ENCODE measurements at places on chromosomes 16 and 17. TPM values are rescaled to one million over a fixed set of nuclear protein-coding genes. Genes with fewer than 3 reads are reported as not detected.

DNA sequence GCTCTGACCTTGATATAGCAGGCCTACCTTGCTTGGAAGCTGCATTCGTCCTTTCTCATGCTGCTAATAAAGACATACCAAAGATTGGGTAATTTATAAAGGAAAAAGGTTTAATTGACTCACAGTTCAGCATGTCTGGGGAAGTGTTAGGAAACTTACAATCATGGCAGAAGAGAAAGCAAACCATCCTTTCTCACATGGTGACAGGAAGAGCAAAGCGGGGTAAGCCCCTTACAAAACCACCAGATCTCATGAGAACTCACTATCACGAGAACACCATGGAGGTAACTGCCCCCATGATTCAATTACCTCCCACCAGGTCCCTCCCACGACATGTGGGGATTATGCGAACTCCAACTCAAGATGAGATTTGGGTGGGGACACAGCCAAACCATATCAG lies 6.0 kb upstream of the MAPT start:
- no peak for DNase-seq

- DNase-seq, result no peak
These were observed 3.9 kb upstream of the WFIKKN1 start for GRCh38 chr16:626787-627453.

DNA sequence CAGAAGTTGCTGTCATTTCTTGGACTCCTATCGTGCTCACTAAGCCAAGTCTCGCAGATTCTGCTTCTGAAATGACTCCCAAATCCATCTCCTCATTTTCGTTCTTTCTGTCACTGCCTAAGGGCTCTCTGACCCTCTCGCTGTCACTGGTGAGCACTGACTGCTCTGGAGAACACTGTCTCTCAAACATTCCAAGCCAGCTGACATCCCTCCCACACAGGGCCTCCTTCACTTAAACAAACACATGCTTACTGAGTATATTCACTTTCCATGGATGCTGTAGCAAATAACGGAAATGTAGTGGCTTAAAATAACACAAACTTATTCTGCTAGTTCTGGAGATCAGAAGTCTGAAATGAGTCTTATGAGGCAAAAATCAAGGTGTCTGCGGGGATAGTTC lies 18.8 kb downstream of the CACNG1 start:
- DNase-seq, result no peak

- peak; percentile 75 for DNase-seq
These were observed 3.5 kb upstream of the ABR start for GRCh38 chr17:1183171-1183873.

DNA sequence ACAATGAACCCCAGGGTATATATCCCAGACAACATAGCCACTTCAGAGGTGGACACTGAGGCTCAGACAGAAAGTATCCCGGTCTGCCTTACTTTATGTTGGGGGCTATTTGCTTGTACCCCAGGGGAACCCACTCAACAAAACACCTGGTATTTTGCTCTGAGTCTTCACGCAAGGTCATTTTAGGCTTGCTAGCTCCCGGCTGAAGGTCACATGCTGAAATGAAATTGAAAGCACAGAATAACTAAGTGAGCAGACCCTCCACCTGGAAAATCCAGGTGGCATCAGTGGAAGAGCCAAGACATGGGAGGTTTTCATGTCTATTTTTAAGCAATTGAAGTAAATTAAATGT lies 4.1 kb upstream of the KDM8 start:
- no peak for DNase-seq

DNA sequence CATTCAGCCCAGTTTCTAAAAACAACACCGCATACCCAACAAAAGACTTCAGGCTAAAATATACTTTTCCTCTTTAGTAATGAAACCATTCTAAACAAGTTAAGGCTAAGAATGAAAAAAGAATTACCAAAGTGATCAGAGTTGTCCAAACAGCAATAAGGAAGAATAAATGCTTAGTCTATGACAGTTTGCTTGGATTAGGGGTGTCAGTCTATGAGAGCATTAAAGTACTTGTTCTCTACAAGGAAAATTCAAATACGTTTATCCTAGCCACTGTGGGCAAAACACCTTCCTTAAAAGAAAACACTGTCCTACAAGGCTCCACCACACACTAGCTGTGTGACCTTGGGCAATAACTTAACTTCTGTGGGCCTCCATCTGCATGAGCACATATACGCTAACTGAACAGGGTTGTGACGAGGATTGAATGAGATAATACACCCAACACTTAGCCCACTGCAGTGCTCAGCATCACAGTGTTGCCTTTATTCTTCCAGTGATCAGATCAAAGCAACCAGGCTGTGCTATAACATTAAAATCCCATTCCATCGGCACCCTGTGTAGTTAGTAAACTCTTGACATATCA lies 53.6 kb downstream of the TEX2 start:
- DNase-seq, result no peak

- DNase-seq, result peak; percentile 43
These were observed 345.7 kb downstream of the HAPSTR1 start for GRCh38 chr16:9437115-9437514.

GRCh38 chr16:57146040-57146647 lies 39.7 kb downstream of the PSME3IP1 start:
- DNase-seq, result no peak

- DNase-seq, result no peak
These were observed 20.8 kb downstream of the TRPV2 start for GRCh38 chr17:16435925-16436886.

- no peak for DNase-seq
These were observed 240.3 kb upstream of the DYNLRB2 start for GRCh38 chr16:80300456-80300855.

DNA sequence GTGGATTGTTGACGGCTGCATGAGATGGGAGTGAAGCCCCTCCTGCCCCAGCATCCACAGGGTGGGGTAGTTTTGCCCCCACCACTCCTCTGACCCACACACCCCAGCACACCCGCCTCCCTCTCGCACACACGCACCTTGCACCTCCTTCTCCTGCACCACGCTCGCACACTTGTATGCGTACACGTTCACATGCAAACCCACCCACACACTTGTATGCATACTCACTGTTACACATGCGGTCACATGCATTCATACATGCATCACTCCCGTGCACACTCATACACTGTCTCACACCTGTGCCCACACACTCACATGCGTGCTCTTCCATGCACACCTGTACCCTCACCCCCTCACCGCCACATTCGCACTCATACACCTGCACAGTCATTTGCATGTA lies 70.5 kb upstream of the CIBAR2 start:
- no peak for DNase-seq

DNA sequence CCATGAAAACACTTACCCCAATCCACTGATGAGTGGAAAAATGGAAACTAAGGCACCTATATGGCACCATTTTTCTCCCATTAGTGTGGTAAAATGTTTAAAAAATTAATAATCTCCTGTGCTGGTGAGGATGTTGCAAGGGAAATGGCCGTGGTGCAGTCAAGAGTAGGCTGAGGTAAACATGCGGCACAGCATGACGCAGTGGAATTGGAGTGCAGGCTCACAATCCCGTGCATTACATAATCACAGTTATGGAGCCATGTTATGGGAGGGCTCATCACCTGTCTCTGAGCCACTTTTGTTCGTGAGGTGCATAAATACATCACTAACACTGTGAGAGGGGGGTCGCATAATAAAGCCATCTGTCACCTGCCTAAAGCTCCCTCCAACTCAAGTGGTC lies 164.4 kb upstream of the XYLT1 start:
- no peak for DNase-seq

GRCh38 chr16:1438229-1439057 lies 5.9 kb downstream of the CCDC154 start:
- no peak for DNase-seq

DNA sequence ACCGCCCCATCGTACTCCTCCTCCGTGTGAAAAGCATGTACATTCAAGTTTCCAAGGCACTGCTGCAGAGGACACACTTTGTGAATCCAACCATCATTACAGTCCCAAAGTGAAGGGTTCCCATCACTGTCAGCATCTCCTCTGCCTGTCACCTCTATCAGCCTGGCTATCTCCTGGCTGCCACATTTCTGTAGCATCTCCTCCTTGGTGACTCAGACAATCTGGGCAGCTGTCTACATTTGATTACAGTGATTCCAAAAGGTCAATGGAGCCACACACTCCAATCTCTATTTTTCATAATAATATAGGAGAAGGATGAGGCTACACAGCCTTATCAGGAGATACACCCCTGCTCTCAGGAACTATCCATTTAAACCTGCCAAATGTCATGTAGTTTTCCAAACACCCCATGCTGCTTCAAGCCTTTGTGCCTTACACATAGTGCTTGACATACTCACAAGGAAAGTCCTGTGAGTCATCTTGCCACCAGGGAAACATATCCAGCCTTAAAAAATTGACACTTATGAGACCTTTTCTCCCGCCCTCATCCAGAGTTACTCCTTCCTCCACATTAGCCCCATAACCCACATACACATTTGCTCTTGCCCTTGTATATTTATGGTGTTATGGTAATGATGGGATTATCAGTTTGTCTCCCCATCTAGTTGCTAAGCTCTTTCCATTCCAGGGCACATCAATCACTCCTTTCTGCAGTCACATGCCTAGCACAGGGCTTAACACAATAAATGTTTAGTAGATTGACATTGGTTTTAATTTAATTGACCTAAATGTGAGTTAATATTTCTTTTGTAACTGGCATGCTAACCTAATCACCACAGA lies 250.1 kb upstream of the CDH5 start:
- DNase-seq, result no peak

- DNase-seq, result no peak
These were observed 17.5 kb upstream of the HOXB9 start for GRCh38 chr17:48643697-48644012.

- no peak for DNase-seq
These were observed 65.9 kb downstream of the KSR1 start for GRCh38 chr17:27522028-27522635.

DNA sequence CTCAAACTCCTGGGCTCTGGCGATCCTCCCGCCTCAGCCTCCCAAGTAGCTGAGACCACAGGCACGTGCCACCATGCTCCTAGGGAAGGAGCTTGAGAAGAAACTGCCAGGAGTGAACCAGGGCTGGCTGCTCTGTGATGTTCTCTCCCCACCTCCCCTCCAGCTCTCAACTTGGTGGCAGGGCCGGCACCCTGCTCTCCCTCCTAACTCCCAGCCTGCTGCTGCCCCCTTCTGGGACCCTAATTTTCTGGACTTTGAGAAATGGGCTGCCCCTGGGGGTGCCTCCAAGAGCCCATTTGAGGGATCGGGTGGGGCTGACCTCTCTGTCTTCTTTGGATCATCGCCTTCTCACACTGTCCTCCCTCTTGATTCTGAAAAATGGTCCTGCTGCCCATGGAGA lies 14.9 kb upstream of the STAT3 start:
- DNase-seq, result peak; percentile 68

DNA sequence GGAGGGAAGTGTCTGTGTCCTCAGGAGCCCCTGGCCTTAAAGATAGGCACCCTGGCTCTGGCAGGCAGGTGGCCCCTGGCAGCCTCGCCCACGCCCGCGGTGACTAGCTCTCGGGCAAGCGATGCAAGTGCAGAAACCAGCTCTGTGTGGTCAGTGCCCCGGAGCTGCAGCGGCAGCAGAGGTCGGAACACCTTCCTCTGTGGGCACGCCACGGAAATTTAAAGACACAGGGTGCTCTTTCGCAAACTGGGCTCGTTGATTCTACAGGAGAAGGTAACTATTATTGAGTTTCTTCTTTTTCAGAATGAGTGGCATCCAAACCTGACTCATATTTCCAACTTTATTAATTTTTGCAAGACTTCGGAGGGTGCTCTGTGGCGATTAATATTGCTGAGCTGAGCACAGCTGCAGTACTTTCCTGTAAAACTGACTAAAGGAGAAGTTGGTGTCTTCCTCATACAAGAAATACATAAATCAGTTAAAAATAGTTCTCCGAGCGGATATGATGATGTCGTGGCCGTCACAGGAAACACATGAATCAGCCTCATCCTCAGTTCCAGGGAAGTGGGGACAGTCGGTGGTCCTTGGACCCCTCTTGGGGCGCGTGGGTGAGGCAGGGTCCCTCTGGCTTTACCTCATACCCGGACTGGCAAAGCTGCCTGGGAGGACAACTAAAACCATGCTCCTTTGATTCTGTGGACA lies 120.2 kb downstream of the METRNL start:
- DNase-seq, result no peak

DNA sequence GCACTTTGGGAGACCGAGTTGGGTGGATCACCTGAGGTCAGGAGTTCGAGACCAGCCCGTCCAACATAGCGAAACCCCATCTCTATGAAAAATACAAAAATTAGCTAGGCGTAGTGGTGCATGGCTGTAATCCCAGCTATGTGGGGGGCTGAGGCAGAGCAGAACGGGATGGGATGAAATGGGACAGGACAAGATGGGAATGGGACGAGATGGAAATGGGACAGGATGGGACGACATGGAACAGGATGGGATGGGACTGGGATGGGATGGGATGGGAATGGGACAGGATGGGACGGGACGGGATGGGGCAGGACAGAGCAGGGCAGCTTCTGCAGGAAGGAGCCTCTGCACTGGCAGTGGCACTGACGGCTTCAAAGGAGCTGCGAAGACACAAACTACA lies 106.1 kb downstream of the ANKRD11 start:
- no peak for DNase-seq

DNA sequence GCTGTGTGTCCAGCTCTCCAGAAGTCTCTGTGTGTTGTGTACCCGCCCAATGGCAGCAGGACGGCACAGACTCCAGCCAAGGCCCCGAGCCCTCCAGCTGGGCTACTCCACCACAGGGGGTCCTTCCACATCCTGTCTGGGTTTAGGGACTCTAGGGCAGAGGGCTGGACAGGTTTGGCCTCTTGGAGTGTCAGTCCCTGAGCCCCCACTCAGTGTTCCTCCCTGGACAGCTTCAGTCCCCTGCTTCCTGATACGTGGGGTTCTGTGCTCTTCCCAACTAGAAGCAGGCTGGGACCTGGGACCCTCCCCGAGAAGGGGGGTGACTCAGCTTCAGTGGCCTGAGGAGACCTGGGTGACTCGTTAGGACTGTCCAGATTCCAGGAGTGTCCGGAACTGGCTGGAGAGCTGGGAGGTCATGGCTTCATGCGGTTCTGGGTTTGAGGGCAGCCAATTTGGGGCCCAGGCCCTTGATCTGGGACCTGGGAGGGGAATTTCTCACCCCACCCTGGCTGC lies 4.2 kb downstream of the CDK3 start:
- DNase-seq, result no peak

Gene KRT20
- not detected for total RNA-seq

Gene KRTAP1-4
- not detected for total RNA-seq

Gene GNAO1
- 1.9 TPM for total RNA-seq

Gene SLFN13
- 0.88 TPM for total RNA-seq

Gene CA5A
- total RNA-seq, result not detected

Gene ZMYND15
- total RNA-seq, result not detected

Gene ADORA2B
- total RNA-seq, result 1.9 TPM

Gene PIGS
- total RNA-seq, result 39.5 TPM

Gene TBC1D3E
- not detected for total RNA-seq

All from neural progenitor cell (in vitro differentiated cells).